NCI-H1092 treated with DMSO at 0.1 percent for 48 hours (cell line): ENCODE measurements at places on chromosomes 2 and 18.

GRCh38 chr18:11957636-11958035 lies 23.7 kb upstream of the IMPA2 start:
- DNase-seq: no peak

- no peak for DNase-seq
These were observed 34.3 kb upstream of the PUM2 start for GRCh38 chr2:20384953-20385352.

DNA sequence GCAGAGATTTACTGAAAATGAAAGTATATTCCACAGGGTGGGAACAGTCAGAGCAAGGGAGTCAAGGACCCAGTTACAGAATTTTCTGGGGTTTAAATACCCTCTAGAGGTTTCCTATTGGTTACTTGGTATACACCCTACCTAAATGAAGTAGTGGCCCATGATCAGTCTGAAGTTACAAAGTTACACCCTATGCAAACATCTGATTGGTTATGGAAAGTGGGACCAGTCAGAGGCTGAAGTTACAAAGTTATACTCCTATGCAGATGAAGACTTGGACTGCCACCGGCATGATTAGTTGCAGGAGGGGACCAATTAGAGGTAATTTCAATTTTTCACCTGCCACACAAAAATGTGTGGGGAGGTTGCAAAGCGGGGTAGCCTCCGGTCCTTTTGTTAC lies 56.2 kb downstream of the USP34 start:
- DNase-seq: no peak

- DNase-seq: no peak
These were observed 80.8 kb downstream of the ATL2 start for GRCh38 chr2:38296197-38296780.
